ENCODE measurements at places on chromosomes 4 and X.
A peak's percentile ranks its signal among the peaks of the same experiment; 100 is the strongest.

DNA sequence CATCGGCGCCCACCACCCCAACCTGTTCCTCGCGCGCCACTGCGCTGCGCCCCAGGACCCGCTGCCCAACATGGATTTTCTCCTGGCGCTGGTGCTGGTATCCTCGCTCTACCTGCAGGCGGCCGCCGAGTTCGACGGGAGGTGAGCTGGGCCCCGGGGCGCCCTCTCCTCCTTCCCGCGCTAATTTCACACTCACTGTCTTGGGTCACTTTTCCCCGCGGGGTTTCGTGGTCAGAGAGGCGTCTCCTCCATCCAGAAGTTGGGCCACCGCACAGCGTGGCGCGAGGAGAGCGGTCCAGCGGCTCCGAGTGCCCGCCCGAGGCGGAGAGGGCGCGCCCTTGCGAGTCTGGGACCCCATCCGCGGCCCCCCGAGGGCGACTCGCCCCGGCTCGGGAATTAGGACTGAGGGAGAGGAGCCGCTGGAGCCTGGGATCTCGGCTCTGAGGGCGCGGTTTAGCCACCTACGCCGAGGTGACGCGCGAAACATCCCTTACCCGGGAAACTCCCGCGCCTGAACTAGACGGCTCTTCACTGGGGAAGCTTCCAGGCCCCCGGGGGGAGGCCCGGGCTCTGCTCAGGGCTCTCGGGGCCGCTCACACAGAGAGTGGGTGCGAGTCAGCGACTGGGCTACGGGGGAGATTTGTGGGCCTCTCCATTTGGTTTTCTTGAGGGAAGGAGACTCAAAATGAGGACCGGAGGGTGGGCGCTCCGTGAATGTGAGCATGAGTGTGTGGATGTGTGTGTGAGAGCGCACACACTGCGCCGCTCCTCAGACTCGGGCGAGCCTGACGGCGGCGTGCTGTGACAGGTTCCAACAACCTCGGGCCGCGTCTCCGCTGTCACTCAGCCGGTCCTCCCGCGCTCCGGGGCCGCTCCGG, 551 bp downstream of the NPNT start:
- peak; percentile 10 for DNase-seq

- peak; percentile 39 for DNase-seq
Measured at GRCh38 chr4:141158219-141158618, 24.9 kb upstream of the RNF150 start.

- no peak for DNase-seq
Measured at GRCh38 chrX:124634363-124634762, 288.0 kb downstream of the SH2D1A start.

DNA sequence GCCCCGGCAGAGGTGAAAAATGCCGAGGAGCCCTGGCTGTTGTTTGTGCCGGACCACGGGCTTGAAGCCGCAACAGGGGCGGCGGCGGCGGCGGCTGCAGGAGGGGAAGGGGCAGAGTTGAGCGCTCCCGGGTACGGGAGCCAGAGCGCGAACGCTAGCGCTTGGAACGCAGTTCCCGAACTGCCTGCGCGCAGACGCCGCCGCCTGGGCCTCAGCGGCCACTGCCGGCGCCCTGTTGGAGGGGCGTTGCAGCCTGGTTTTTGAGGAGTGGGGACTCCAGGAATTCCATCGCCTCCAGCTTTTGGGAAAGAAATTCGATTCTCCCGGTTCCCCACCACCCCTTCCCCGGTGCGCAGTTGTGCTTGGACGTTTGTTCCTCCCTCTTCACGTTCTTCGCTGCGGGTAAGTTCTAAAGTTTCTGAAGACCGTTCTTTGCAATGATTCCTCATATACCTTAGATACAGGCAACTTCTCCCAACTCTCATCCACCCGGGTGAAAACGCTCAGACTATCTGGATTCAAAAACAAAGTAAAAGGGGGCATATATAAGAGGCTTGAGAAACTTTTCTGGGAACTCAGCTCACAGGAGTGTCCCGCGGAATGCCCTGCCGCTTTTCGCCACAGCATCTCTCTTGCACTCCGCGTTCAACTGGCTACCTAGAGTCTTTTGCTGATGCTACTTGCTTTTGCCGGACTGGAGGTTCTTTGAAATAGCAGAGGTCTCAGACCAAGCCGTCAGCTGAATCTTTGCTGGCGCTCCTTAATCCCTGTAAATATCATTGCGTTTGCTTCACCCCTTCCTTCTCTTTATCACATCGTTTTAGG, 1.0 kb downstream of the FAT4 start:
- peak; percentile 63 for DNase-seq

DNA sequence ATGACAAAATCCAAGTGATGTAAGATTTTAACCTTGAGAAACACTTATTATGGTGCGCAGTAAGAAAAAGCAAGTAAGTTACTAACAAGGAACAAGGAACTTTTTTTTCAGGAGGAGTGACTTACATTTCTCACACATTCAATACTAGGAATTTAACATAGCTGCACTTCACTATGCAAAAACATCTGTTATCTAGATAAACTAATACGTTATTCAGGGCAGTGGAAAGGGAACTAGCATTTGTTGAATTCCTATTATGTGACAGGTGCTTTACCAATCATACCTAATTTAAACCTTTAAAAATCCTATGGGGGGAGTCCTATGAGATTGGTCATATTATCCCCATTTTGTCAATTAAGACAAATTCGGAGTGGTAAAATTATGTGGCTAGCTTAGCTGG, 238.0 kb downstream of the NR3C2 start:
- no peak for DNase-seq

GRCh38 chr4:167032871-167033270, 201.4 kb downstream of the SPOCK3 start:
- DNase-seq: no peak

- DNase-seq: no peak
Measured at GRCh38 chr4:158786121-158786601, 17.3 kb downstream of the FNIP2 start.

- DNase-seq: no peak
Measured at GRCh38 chr4:22130741-22131140, 182.2 kb upstream of the KCNIP4 start.

DNA sequence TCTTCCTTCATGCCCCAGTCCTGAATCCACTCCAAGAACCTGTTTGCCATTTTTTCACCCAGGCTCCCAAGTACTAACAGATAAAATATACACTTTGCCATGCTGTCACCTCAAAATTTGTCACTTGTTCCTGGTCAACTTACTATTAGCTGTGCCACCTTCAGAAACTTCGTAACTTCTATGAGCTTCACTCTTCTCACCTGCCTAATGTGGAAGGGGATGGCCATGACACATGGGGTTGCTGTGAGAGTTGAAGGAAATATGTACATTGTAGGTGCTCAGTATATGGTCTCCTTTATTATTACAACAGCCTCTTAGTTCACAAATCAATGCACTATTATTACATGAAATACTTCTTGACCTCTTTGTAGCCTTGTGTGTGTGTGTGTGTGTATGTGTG, 10.4 kb downstream of the TMSB4X start:
- no peak for DNase-seq

DNA sequence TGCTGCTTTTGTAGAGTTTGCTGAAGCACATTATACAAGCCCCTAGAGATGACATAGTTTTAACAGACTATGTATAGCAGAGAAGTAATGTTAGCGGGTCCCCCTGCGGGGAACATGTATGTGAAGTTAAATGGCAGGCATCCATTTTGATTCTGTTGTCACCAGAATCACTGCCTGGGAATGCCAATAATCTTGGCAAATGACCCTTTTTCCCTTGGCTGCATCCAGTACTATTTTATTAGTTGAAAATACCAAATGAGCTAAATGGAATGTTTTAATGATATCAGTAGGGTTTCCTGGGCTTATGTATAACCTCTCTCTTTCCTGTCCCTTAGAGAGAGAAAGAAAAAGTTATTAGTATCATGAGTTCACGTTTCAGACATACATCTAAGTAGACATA, 93.6 kb downstream of the LIMCH1 start:
- no peak for DNase-seq

DNA sequence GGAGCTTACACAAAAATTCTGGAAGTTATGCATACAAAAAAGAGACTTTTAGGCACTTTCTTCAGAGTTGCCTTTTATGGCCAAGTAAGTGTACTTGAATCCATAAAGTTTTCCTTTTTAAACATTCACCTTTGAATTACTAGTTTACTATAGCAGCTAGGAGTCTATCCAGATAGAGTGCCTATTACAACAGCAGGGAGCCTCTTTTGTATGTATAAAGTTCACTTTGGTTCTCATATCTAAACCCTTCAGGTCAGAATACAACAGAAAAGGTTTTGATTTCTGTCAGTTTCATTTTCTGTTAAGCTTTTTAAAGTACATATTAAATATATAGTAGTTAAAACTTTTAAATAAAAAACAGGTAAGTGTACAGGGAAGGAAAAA, 51.4 kb upstream of the IL13RA1 start:
- DNase-seq: no peak

- DNase-seq: no peak
Measured at GRCh38 chr4:89338206-89338605, 30.6 kb upstream of the GPRIN3 start.

GRCh38 chr4:170122252-170122651, 32.5 kb upstream of the AADAT start:
- no peak for DNase-seq

GRCh38 chr4:39029752-39030694, 2.2 kb downstream of the TMEM156 start:
- peak; percentile 53 for DNase-seq

- DNase-seq: no peak
Measured at GRCh38 chrX:149010853-149011224, 494.3 kb downstream of the IDS start.

DNA sequence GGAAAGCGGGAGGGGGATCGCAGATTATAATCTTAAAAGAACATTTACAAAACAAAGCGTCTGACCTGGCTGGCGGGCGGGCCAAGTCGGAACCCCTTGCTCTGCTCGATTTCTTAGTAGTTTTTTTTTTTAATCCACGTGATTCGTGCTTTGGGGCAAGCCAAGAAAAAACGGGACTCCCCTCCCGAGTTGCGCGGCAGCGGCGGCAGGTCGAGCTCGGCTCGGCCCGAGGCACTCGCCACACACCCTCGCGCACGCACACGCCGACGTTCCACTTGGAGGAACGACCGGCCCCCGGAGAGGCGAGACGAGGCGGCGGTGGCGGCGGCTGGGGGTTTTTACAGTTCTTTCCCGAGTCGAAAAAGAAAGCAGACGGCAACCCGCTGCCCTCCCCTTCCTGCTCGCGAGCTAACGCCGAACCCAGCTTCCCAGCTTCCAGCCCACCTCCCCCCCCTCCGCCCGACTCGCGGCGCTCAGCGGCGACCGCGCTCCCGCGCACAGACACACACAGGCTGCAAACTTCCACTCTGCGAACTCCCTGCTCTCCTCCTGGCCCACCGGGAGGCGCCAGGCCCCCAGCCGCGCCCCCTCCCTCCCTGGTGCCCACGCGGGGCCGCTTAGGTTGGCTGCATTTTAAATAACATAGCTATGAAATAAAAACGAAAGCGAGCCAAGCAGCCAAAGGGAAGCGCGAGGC, 1.2 kb downstream of the BCOR start:
- peak; percentile 28 for DNase-seq

DNA sequence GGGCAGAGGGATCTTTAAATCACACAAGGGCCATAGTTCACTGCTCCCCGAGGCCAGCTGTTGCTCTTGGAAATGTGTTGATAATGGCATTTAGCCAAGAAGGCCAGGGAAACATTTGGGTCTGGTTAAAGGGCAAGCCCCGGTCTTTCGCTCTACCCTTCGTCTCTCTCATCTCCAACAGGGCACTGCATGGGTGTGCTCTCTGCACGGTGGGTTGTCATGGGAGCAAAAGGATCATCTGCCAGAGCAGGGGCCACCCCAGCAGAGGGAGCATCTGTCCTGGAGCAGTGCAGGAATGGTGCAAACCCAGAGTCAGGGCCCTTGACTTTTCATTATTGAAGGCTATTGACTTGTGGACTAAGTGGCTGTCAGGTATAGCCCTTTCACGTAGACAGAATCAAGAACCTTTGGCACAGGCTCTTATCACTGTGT, 22.7 kb upstream of the PGRMC2 start:
- DNase-seq: peak; percentile 70

GRCh38 chr4:71360844-71361243, 22.0 kb downstream of the SLC4A4 start:
- no peak for DNase-seq

- peak; percentile 23 for DNase-seq
Measured at GRCh38 chr4:71266090-71266794, 72.6 kb upstream of the SLC4A4 start.

DNA sequence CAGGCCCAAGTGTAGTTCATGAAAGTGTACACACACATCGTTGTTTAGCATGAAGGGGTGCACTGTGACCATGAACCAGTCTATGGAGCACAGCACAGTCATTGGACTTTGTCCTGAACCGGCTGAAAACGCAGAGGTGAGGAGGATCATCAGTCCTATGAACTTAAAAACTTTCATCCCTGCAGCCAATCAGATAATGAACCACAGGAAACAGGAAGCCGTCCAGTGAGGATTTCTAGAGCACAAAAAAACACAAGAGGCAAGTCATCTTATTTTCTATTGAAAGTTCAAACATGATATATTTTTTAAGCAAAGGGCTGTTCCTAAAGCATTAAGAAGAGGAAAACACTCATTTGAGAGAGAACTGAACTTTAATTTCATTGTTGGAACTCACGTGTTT, 91.8 kb downstream of the PLAC1 start:
- no peak for DNase-seq

DNA sequence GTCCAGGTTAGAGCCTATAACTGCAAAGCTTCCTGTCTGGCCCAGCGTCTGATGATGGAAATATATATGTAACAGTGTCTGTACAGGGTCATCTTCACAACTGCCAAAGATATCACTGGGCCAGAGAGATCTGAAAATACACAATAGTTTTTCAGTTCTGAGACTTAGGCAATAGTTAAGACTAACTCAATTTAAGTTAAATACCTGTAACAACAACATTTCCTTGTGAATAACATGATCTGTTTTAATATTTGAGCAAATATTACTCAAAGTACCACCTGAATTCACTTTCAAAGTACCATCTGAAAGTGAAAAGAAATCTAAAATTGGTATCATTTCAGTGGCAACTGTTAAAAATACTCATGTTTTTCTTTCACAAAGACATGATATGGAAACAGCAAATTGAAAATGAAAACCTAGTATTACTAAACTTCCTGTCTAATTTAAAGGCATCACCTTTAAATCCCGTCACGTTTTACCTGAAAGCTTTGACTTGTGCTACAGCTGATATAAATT, 9.6 kb downstream of the ZAR1 start:
- no peak for DNase-seq

DNA sequence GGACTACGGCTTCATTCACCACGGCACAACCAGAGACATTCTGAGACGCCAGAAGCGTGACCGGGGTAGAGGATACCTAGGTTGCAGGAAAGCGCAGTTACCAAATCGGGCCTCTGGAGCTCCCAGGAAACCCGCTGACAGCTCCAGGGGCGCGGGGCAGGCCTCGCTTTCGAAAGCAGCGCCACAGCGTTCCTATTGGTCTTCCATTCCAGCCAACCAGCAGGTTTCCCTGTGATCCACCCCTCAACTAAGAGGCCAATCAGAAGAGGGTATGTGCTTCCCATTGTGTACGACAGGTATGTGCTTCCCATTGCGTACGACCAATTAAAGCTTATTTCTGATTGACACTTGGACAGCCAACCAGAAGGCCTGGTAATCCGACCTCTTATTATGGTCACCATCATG, 14.9 kb downstream of the SNX12 start:
- no peak for DNase-seq
